ENCODE measurements at places on chromosomes 1 and 21.

- no peak for DNase-seq
Observed at GRCh38 chr1:23692308-23692871, 784 bp downstream of the RPL11 start.

DNA sequence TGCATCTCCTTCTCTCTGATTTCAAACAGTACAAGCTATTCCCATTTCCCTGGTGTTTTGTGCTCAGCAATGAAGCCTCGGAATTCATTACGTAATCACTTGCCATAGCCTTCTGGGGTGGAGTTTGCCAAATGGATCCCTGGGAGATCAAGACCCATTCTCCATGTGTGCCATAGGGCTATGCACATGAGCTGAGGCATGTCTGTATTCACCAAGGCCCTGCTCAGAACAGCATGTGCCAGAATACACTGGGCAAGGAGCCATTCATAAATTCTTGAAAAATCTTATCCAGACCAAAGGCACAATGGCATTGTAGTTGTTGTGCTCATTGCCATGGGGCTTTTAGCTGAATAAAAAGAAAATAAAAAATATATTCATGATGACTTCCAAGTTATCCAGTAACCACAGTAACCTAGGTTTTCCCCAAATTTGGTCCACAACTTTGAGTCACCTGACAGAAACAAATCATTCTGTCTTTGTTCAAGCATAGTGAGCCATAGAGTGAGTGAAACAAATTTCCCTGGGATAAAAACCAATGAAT is 53.0 kb downstream of the CRB1 start:
- no peak for DNase-seq

DNA sequence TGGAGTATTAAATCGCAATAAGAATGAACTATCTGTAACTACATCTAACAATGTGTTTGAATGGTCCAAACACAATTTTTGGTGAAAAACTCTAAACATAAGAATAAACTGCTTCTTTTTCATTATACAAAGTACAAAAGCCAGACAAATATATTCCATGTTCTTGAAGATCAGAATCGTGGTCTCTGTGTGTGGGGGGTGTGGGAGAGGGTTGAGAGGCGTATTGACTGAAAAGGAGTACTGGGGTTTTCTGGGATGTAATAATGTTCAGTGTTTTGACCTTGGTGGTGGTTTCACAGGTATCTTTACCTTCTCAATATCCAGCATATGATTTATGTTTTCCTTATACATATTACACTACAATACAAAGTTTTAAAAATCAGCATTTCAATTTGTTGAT is 764 bp upstream of the CFH start:
- no peak for DNase-seq

DNA sequence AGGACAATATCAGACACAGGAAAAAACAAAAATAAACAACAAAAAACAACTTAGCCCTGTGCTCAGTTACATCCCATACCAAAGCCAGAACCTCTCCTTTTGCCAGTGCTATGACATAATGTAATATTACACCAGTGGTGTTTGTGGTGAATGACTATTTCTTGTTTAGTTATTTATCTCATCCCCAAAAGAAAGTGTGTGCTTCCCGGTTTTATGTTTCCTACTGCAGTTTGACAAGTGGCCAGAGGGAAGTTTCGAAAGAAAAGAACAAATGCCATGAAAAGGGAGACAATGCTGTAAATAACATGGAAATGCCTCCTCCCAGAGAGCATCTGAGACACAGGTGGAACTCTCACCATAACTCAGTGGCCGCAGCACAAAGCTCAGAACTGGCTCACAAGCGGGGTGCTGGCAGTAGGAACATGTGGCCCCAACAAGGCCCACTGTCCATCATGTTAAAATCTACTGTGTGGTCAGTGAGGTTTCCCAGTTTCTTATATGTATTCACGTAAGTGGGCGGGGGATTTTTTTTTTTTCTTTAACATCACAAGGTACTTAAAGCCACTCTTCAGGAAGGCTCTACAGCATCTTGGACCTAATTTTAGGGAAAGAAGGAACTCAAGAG is 158.2 kb downstream of the BARHL2 start:
- no peak for DNase-seq

DNA sequence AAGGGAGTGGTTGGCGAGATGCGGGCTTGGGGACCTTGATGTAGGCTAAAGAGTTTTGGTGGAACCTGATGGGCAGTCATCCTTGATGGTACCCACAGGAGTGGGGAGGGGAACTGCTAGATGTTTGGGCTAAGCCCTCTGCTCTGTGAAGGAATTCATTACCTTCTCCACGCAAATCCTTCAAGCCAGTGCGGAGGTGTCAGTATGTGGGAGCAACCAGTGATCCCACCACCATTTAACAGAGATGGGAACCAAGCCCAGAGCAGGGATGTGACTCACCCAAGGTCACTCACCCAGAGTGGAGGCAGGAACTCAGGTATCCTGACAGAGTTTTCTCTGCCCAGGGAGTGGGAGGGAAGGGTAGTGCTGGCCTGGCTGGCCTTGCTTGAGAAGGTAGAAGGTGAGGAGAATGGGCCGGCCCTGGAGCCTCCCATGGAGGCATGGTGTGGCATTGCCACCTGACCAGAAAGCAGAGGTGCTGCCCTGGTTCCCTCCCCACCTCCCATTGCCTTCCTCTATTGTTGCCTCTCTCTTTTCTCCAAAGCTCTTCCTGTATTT is 51.2 kb upstream of the STUM start:
- no peak for DNase-seq

DNA sequence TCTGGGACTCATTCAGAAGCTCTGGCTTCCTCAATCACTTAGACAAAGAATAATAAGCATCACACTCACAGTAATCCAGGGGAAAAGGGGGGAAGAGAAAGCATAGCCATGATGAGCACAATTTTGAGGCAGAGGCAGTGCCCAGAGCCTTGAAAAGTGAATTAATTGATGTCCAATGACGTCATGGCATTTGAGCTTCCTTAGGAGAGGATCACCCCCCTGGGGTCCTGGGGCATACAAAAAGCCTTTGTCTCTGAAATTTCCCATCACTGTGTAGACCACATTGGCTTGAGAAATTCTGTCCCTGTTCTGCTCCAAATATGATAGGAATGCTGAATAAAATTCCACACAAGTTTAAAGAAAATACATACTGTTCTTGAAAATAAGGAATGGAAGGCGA is 84.3 kb upstream of the COA6 start:
- no peak for DNase-seq

- no peak for DNase-seq
Observed at GRCh38 chr1:247841796-247842195, at the start of gene OR11L1. Gene OR11L1, minus strand, starts transcription at chr1:247841896. Its CDS starts 0 bp downstream, at chr1:247841896.

- DNase-seq = no peak
Observed at GRCh38 chr1:10187026-10187334, 23.4 kb upstream of the KIF1B start.

GRCh38 chr1:108644984-108645383 is 15.9 kb downstream of the HENMT1 start:
- DNase-seq = no peak

- no peak for DNase-seq
Observed at GRCh38 chr21:22096314-22096713, 1098.1 kb downstream of the NCAM2 start.

DNA sequence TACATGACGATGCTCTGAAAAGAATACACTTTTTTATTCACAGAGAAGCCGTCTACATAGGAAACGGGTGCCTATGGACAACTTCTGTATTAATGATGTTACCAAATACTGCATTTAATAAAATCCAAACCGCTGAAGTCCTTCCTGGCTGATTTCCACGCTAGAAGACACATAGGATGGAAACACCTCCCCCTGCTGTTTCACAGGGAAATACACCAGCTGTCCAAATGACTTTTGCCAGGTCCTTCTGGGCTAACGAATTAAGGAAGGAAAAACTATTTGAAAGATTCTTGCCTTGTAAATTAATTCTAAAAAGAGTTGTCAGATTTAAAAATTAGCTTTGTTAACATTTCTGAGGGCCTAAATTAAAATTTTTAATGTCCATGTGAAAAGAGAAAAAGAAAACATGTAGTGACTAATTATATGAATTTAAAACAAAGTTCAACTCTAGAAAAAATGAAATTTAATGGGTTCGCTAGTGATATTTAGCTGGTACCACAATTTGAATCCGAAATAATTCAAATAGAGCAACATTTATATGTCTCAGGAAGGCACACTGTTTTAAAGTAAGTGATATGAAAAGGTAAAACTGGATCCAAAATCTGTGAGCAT is 146.0 kb downstream of the RERE start:
- DNase-seq = peak; percentile 78

- DNase-seq = no peak
Observed at GRCh38 chr1:52189898-52190480, 48.1 kb downstream of the ZFYVE9 start.

DNA sequence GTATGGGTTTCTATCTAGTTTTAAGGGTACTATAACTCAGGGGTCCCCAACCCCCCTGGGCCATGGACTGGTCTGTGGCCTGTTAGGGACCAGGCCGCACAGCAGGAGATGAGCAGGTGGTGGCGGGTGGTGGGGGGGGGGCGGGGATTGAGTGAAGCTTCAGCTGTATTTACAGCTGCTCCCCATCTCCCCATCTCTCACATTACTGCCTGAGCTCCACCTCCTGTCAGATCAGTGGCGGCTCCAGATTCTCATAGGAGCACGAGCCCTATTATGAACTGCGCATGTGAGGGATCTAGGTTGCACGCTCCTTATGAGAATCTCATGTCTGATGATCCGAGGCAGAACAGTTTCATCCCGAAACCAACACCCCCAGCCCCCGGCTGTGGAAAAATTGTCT is 95.1 kb upstream of the SLC45A1 start:
- DNase-seq = no peak

GRCh38 chr1:171460018-171460620 is 25.2 kb upstream of the PRRC2C start:
- no peak for DNase-seq

- DNase-seq = no peak
Observed at GRCh38 chr1:2107586-2108212, 57.5 kb downstream of the PRKCZ start.

GRCh38 chr1:241637604-241638003 is 2.6 kb downstream of the CHML start:
- DNase-seq = no peak

DNA sequence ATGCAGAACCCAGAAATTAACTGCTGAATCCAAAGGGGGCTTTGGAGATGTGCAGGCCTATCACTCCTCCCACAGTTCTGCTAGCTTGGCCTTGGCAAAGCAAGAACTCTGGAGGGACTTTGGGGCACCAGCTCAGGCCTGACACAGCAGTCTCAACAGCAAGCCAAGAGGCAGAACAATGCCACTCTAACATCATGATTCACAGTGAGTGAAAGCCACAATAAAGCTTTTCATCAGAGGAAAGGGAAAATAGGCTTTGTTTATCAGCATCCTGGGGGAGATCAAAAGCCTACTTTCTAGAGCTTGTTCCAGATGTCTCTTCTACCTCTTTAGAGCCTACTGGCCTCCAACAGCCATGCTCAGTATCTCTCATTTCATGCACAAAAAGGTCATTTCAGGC is 283.4 kb downstream of the KCNH1 start:
- DNase-seq = no peak

GRCh38 chr1:228140724-228141225 is 696 bp downstream of the GUK1 start:
- DNase-seq = no peak

DNA sequence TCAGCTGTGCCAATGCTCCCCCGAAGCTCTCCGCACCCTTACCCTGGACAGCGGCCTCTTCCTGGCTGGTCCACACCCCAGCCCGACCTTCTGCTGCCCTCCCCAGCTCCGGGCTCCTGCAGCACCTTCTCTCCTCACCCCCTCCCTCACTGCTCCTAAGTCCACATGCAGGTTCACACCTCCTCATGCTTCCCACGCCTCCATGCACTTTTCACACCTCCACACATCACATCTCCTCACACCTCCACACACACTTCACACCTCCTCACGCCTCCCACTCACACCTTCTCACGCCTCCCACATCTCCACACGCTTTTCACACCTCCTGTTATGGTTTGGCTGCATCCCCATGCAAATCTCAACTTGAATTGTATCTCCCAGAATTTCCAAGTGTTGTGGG is 18.9 kb downstream of the GPR137B start:
- DNase-seq = no peak

GRCh38 chr1:236689713-236690569 is 3.6 kb downstream of the ACTN2 start:
- DNase-seq = no peak

- DNase-seq = no peak
Observed at GRCh38 chr1:225462429-225462713, 34.5 kb upstream of the LBR start.

DNA sequence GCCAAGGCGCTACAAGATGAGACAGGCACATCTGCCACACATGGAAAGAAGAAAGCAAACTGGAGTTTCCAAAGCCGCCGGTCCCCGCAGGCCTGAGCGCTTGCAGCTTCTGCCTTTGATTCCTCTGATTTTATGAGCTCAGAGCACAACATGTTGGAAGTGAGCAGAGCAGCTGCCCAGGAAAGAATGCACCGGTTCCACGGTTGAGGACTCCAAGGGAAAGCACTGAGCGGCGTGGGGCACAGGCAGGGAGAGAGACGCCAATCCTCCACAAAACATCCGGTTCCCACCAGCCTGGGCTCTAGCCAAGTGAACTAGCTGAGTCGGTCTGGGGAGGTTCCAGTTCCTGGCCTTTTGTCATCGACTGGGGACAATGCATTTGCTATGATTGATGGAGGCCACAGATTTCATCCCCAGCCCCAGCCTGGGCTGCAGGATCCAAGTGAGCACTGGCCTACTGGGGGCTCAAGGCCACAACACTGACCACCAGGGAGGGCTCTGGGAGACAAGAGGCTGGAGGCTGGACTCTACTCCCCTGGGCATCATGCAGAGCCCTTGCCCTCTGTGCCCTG is 253.1 kb upstream of the IRF2BP2 start:
- peak; percentile 74 for DNase-seq

DNA sequence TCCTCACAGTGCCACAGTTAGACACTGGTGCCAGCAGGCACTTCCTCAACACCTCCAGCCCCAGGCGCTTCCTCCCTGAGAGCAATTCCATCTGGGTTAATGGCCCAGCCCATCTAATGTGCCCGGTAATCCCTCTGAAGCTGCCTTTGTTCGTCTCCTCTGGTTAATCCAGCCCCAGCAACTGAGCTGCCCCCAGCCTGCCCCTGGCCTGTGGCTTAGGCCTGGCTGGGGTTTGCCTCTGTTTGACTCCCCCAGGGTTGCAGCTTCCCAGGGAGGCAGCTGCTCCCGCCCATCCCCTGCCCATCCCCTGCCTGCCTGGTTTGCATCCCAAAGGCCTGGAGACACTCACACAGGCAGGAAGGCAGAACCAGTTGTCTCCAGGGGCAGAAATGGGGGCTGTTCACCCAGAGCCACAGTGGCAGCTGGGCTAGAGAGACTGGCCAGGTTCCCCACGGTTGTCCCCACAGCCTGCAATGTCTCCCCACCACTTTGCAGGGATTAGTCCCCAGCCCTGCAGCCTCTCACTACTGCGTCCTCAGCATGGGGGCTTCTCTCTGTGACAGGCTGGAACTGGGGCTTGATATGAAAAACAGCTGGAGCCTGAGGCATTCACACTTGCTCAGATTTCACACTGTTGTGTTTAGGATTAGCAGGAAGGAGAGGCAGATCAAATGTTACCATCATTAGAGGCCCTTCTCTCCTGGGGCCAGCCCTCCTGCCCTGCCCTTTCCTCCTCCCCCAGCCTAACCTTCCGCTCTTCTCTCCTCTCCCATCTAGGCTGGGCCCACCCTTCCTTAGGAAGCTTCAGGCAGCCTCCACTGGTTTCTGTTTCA is 120.2 kb downstream of the TLR5 start:
- DNase-seq = peak; percentile 82

GRCh38 chr1:1764876-1765470 is 13.3 kb downstream of the NADK start:
- DNase-seq = no peak

- no peak for DNase-seq
Observed at GRCh38 chr1:20739225-20739624, 6.7 kb upstream of the SH2D5 start.

- DNase-seq = no peak
Observed at GRCh38 chr1:46983166-46983829, 40.2 kb upstream of the CYP4X1 start.

GRCh38 chr1:109309347-109309746 is 2.5 kb upstream of the MYBPHL start:
- DNase-seq = no peak

Data from eye (tissue), 1 donor.